ENCODE measurements at places on chromosomes 5 and 9.

DNA sequence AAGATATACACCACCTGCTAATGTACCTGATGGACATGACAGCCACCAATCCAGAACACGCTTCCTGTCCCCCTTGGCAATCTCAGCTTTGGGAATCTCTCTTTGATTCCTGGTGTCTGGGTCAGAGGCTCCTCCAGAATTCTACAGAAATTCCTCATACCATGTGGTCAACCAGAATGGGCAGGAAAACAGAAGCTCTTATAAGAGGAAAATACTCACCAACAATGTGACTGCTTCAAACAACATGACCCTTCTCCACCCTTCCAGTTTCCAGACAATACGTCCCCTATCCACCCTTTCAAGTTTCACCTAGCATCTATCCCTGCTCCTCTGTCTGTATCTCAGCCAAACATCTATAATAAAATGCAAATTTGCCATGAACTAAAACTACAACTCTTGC, 247.2 kb downstream of the DENND1A start:
- no peak for DNase-seq

GRCh38 chr5:131417240-131417869, 153.5 kb downstream of the CDC42SE2 start:
- peak; percentile 66 for DNase-seq

DNA sequence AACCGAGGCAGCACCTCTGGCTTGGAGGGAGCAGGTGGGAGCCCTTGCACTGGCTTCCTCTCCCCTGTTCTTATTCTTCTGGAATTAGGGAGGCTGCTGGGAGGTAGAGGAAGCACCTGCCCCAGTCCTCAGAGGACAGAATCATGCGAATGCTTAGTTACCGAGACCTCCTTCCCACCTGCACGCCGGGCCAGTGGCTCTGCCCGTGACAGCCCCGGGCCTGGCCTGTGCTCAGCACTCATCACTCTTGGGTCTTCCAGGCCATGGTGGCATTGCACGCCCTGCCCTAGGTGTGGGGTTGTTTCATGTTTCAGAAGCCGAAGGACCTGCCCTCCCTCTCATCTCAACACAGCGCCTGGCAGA, 45.3 kb upstream of the NKD2 start:
- DNase-seq, result no peak

GRCh38 chr5:155024015-155024414, 10.5 kb downstream of the KIF4B start:
- no peak for DNase-seq

GRCh38 chr5:40332970-40333369, 346.7 kb upstream of the PTGER4 start:
- DNase-seq, result peak; percentile 29

DNA sequence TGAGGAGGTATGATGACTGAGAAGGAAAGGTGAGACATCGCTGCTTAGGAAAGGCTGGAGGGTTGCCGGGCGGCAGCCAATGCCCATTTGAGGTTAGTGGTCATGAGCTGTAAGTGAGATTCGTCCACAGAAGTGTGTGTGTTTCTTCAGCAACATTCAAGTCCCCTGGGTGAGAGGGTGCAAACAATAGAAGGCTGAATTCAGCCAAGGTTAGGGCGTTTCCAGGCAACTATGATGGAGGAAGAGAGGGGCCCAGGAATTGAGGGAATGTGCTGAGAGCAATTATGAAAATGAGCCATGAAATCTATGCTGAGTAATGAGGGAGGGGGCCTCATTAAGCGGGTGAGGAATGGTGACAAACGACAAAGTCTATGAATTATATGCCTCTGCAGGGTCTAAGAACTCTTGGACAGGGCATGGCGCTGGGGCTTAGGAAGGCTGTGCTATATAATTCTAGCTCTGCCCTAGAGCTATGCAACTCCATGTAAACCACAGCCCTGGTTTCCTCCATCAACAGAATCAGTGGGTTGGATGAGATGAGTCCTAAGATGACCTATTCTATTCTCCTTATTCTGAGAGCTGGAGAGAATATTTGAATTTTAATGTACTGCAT, 96.0 kb downstream of the SLIT3 start:
- DNase-seq, result no peak

DNA sequence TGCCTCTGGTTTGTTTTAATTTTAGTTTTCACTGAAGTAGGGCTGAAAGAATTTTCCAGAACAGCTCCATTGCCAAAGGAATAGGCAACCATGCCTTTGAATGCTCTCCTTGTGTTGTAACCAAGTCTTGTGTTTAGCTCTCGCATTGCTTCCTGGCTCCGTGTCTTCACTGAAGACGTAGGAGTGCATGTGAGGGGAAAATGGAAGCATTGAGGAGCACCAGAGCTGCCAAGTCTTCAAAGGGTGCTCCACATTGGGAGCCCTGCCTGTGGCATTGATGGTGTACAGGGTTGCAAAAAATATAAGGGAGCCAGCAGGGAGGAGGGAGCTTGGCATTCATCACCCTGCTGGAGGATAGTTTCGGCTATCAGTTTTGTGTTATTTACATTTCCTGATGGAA, 86.6 kb downstream of the NTRK2 start:
- DNase-seq, result no peak

GRCh38 chr9:127346584-127346983, 50.4 kb upstream of the SLC2A8 start:
- DNase-seq, result no peak

- peak; percentile 81 for DNase-seq
Observed at GRCh38 chr5:146188358-146188757, 5.9 kb upstream of the LARS1 start.

DNA sequence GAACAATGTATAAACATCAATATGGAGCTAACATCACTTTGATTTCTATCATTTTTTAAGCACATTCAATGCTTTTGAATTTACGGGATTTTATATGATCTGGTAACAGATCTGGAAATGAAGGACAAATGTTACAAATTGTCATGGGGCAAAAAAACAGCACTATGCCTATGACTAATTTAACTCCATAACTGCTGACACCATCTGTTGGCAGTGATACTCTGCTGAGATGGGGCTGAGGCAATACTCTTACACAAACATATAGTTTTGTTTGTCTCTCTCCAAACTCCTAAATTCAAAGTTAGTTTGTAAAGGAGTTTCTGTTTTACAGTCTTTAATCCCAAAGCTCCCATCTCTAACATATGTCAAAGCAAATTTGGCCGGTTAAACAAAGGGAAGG, 132.5 kb upstream of the FER start:
- peak; percentile 19 for DNase-seq

DNA sequence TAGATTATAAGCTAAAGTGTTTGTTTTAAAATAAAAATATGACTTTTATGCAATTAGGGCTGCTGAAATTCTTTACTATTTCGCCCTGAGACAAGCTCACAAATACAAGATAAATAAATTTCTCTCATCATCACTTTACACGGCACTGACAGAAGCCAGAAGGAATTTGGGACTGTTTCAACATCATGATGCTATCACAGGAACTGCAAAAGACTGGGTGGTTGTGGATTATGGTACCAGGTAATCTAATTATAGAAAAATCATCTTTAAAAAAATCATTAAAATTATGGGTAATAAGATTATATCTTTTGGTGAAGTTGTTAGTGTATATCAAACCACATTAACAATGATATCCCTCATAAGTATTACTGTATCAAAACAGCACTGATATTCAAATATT, 95.0 kb downstream of the MAN2A1 start:
- DNase-seq, result peak; percentile 6

GRCh38 chr9:18485714-18486113, 11.8 kb downstream of the ADAMTSL1 start:
- no peak for DNase-seq

GRCh38 chr9:70403166-70403565, 11.3 kb downstream of the KLF9 start:
- peak; percentile 26 for DNase-seq

GRCh38 chr5:119019949-119020348, 31.6 kb upstream of the DTWD2 start:
- no peak for DNase-seq

GRCh38 chr5:55847837-55848236, 3.3 kb upstream of the IL31RA start:
- DNase-seq, result peak; percentile 31

DNA sequence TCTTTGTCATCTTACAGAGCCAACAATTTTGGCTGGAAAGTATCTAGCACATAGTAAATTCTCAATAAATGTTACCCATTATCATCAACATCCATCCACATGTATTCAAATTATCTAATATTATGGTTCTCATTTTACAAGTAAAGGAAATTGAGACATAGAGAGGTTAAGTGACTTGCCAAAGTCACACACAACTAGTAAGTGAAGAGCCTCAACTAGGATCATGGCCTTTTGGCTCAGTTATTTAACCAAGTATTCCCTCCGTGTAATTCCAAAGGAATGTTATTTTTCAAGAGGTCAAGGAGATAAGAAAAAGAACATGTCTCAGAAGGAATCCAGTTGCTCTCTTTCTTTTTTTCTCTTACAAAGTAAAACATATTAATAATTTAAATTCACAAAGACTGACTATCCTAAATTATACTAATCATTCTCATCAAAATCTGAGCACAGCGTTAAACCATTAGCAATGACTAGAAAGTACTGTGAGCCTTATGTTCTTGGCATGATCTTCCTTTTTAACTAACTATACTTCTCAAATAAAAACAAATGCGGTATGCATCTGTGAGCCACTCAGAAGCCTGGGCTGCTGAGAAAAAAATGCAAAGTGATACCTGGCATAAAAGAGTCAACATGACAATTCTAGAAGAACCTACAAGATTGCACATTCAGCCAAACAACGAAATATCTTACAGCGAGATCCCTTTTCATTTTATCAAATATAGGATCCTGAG, 350.9 kb downstream of the GLIS3 start:
- peak; percentile 77 for DNase-seq
